HT1080 (cell line): ENCODE measurements at places on chromosomes 6 and 20. TPM values are rescaled to one million over a fixed set of nuclear protein-coding genes. Genes with fewer than 3 reads are reported as not detected.

Gene SRSF12
- not detected in 2 replicates for total RNA-seq

Gene KIAA1755
- total RNA-seq = 0.14 TPM in 1 of 2 replicates, not detected in the other

Gene PTGIS
- total RNA-seq = 0.02 TPM in 1 of 2 replicates, not detected in the other

Gene SLC26A8
- 0.26 and 0.27 TPM in 2 replicates for total RNA-seq

Gene ELOVL4
- 0.47 and 0.66 TPM in 2 replicates for total RNA-seq

Gene SPACA1
- not detected in 2 replicates for total RNA-seq

Gene CRIP3
- total RNA-seq = not detected in 2 replicates

Gene ZNF391
- total RNA-seq = 0.06 and 0.13 TPM in 2 replicates

Gene MICB
- total RNA-seq = not detected in 2 replicates

Gene ZNF311
- total RNA-seq = 0.40 and 0.51 TPM in 2 replicates

Gene CLPSL2
- total RNA-seq = not detected in 2 replicates

Gene GSTA5
- not detected in 2 replicates for total RNA-seq

Gene CST4
- not detected in 2 replicates for total RNA-seq

Gene KIF25
- total RNA-seq = not detected in 2 replicates

Gene CLIC5
- not detected in 2 replicates for total RNA-seq

Gene SYCP2
- total RNA-seq = 0.35 and 0.47 TPM in 2 replicates

Gene COQ3
- 12.1 and 15.3 TPM in 2 replicates for total RNA-seq

Gene MAN1A1
- 17.5 and 20.3 TPM in 2 replicates for total RNA-seq

Gene SERPINB6
- total RNA-seq = 45.9 and 52.6 TPM in 2 replicates
